ENCODE measurements at places on chromosomes 5 and 9. TPM values are rescaled to one million over a fixed set of nuclear protein-coding genes. Genes with fewer than 3 reads are reported as not detected.

GRCh38 chr5:177368869-177369644 lies 11.3 kb downstream of the RGS14 start:
- DNase-seq, result no peak

The SLCO6A1 gene
- total RNA-seq, result not detected

- DNase-seq, result no peak
These were observed 165.0 kb upstream of the FBXL17 start for GRCh38 chr5:108546939-108547338.

DNA sequence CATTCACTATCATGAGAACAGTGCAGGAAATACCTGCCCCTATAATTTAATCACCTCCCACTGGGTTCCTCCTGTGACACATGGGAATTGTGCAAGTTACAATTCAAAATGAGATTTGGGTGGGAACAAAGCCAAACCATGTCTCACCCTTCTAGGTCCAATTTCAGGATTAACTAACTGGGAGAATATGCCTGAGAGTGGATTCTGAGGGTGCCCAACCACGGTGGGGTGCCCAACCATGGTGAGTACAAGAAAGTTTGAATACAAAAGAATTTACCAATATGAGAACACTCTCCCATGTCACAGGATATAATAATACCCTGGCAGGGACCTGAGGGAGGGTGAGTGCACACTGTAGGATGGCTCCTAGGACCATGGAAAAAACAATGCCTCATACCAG lies 17.2 kb upstream of the GDA start:
- DNase-seq, result no peak

GRCh38 chr9:112917047-112917986 lies 26.6 kb upstream of the SLC46A2 start:
- no peak for DNase-seq

The FAM78A gene
- 1.6 TPM for total RNA-seq

DNA sequence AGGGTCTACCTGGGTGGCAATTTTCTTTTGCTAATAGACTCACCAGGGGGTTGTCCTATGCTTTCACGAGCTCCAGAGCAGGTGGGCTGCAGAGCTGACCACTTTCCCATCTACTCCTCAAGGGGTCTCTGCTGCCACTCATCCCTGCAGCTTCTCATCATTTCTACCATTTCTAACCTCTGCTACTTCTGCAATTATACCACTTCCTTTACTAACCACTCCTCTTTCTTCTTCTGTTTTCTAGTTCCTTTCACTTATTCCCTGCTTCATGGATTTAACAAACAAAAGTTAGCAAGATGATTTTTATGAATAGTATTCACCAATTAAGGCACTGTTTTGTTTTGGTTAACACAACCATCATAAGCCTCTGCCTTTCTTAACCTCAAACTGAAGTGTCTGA lies 34.5 kb upstream of the NIPBL start:
- no peak for DNase-seq

GRCh38 chr5:16886793-16887345 lies 49.2 kb downstream of the MYO10 start:
- DNase-seq, result no peak

DNA sequence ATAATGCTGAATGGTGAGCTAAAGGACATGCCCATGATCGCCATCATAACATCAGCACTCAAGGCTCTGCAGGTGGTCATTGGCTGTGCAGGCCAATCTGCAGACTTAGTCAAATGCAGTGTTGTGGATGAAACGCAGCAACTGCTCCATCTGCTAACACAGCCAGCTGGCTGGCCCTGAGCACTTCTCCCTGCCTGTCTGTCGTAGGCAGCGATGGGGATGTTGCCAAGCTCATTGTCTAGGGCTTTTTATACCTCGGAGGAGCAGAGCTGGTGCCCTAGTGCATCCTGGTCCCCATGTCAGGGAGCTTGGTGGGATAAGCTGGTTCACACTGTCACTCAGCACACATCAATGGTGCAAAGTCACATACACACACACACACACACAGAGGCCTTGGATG lies 189.4 kb downstream of the TENT4A start:
- DNase-seq, result no peak

The DNAJC18 gene
- total RNA-seq, result 31.0 TPM

GRCh38 chr9:68619072-68619471 lies 78.4 kb upstream of the TMEM252 start:
- DNase-seq, result no peak

- no peak for DNase-seq
These were observed 91.2 kb upstream of the PRR16 start for GRCh38 chr5:120372899-120373298.

DNA sequence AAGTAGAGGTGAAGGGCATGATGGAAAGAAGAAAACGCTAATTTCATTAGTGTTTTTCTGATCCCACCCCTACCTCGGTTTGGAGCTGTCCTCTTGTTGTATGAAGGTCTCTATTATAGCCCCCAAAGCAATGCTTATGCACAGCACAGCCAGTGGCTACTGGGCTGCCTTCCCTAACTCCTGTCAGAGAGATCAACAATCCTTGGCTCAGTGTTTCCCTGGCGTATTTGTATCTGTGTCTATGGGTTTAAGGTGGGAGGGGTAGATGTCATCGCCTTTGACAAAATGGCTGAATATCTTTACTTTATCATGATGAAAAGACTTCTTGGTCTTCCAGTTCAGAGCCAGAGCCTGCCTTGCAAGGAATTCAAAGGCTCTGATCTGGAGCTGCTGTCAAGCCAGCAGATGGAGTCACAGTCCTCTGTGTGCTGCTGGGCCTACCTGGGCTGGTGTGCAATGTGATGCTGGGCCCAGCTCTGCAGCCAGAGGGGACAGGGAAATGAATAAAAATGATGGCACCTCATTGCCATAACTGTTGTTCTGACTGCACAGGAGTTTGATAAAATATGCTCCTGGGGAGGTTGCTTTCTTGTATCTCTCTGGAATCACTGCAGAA lies 20.1 kb upstream of the HSPA9 start:
- DNase-seq, result no peak

GRCh38 chr5:172869691-172870090 lies 35.6 kb downstream of the ERGIC1 start:
- no peak for DNase-seq

DNA sequence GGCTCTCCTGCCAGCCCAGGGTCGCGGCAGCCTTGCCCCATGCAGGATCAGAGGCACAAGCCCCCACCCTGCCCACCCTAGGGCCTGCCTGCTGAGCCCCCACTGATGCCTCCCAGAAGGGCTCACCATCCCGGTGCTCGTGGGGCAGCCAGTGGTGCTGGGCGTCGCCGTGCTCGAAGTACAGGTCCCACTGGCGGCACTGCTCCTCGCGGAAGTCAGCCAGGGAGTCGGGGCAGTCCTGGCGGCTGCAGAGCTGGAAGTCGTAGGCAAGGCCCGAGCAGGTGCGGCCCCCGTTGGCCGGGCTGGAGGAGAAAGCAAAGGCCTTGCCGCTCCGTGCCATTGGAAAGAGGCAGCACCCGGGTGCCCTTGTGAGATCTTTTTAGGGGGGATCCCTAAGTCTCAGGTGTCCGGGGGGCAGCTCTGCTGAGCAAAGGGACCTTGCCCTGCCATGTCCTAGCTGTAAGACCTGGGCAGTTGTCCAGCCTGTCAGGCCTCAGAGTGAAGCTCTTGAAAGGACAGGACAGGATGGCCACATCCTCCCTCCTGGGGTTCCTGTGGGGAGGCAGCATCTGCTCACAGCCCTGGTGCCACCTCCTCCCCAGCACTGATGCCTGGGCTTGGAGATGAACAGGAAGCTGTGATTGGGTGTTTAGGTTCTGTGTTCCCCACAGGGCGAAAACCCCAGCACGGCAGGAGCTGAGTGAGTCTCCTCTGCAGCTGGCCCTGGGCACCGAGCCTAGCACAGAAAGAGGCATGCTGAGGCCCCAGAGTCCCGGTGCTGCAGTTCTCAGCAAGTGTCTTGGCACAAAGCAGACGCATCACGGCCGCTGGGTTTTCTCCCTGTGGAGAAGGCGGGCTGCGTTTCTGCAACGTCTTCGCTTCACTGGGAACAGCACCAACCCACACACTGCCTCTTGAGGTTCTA lies 77.7 kb downstream of the ZNF354C start:
- no peak for DNase-seq

The SIT1 gene
- total RNA-seq, result 0.20 TPM

The PCDHB9 gene
- total RNA-seq, result 2.0 TPM

The PAEP gene
- total RNA-seq, result 0.71 TPM
